Activated CD8-positive, alpha-beta T cell treated with anti-CD3 and anti-CD28 coated beads, Interleukin-2, amount 10 ng/mL, durations not matched to agents 7 days and 5 days (primary cell): ENCODE measurements at places on chromosomes 7 and 10.

- no peak for DNase-seq
- peaks cover 67% of the 10 kb centered on the region for H3K36me3 ChIP-seq
- no peak overlapping the region for H3K4me3 ChIP-seq
These were observed 22.6 kb downstream of the CUTC start for GRCh38 chr10:99754670-99755069.

GRCh38 chr7:151708610-151709009, 168.3 kb downstream of the PRKAG2 start:
- no peak overlapping the region for H3K27ac ChIP-seq
- no peak overlapping the region for H3K4me3 ChIP-seq
- H3K36me3 ChIP-seq = no peaks in the 10 kb centered on the region
- H3K4me1 ChIP-seq = peaks cover 10% of the 10 kb centered on the region
- no peaks in the 10 kb centered on the region for H3K27me3 ChIP-seq

- H3K4me1 ChIP-seq = no peaks in the 10 kb centered on the region
- H3K4me3 ChIP-seq = no peak overlapping the region
- no peaks in the 10 kb centered on the region for H3K36me3 ChIP-seq
- H3K27me3 ChIP-seq = peaks cover under 1% of the 10 kb centered on the region
These were observed 161.5 kb downstream of the SEMA3D start for GRCh38 chr7:85025312-85025756.

- H3K27ac ChIP-seq = no peak overlapping the region
- no peak overlapping the region for H3K4me3 ChIP-seq
- DNase-seq = no peak
- H3K36me3 ChIP-seq = no peaks in the 10 kb centered on the region
- no peaks in the 10 kb centered on the region for H3K27me3 ChIP-seq
These were observed 244.2 kb downstream of the IPMK start for GRCh38 chr10:58023341-58024073.

DNA sequence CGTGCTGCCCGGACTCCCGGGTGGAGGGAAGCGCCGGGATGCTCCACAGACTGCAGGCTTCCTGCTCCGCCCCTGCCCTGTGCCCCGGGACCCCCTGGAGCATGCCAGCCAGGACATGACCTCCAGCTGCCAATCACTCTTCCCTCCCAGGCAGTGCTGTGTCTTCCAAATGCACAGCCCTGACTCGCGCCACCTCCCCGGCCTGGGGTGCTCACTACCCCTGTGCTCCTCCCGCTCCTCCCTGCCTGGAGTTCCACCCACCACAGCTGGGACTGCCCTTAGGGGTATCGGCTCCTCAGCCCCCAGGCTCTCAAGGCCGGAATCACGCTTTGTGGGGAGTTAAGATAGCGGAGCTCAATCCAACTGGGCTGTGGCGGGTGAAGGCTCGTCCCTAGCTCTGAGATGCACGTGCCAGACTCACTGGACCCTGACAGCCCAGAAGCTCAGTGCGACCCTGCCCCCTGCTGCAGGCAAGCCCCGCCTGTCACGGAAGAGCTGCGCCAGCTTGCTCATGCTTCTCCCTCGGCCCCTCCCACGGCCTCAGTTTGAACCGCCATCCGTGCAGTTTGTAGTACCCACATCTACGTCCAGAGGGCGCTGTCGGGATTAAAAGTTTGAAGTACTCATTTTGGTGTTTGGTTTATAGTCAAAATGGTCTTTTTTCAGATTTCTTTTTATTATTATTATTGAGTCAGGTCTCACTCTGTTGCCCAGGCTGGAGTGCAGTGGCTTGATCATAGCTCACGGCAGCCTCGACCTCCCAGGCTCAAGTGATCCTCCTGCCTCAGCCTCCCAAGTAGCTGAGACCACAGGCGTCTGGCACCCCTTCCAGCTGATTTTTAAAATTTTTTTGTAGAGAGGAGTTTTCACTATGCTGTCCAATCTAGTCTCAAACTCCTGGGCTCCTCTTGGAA, 142.5 kb upstream of the TCERG1L start:
- H3K4me3 ChIP-seq = no peak overlapping the region
- no peak overlapping the region for H3K27ac ChIP-seq
- H3K36me3 ChIP-seq = no peaks in the 10 kb centered on the region
- peaks cover 12% of the 10 kb centered on the region for H3K27me3 ChIP-seq

- no peak for DNase-seq
- no peaks in the 10 kb centered on the region for H3K4me1 ChIP-seq
- H3K27ac ChIP-seq = no peak overlapping the region
- H3K4me3 ChIP-seq = no peak overlapping the region
These were observed 9.0 kb upstream of the PON3 start for GRCh38 chr7:95405208-95405607.

GRCh38 chr10:90769946-90770841, 87.6 kb downstream of the HTR7 start:
- no peaks in the 10 kb centered on the region for H3K36me3 ChIP-seq
- DNase-seq = no peak
- H3K27ac ChIP-seq = no peak overlapping the region
- no peak overlapping the region for H3K4me3 ChIP-seq

- H3K36me3 ChIP-seq = no peaks in the 10 kb centered on the region
- H3K27me3 ChIP-seq = peaks cover 2% of the 10 kb centered on the region
- H3K4me1 ChIP-seq = peaks cover 15% of the 10 kb centered on the region
- H3K4me3 ChIP-seq = no peak overlapping the region
These were observed 83.1 kb downstream of the LHPP start for GRCh38 chr10:124544711-124545110.

- H3K4me1 ChIP-seq = peaks cover 29% of the 10 kb centered on the region
- DNase-seq = no peak
- no peak overlapping the region for H3K4me3 ChIP-seq
- no peak overlapping the region for H3K27ac ChIP-seq
- peaks cover 6% of the 10 kb centered on the region for H3K36me3 ChIP-seq
These were observed 101.0 kb downstream of the UBE2H start for GRCh38 chr7:129851809-129852208.

DNA sequence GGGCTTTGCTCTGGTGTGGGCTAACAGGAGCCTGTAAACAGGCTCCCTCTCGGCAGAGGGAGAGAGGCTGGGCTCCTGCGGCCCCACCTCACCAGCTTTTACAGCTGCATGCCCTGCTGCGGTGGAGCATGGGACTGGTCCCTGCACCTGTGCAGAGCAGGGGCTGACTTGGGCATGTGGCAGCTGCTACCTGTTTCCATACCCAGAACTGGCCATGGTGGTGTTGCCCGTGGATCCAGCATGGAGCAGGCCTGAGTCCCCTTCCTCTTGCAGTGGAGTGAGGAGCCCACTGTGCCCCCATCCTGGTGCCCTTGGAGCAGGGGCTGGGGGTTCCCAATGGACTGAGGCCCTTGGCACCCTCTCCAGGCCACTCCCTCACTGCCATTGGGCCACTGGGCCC, 91.9 kb upstream of the MGMT start:
- peaks cover 21% of the 10 kb centered on the region for H3K27me3 ChIP-seq
- H3K36me3 ChIP-seq = no peaks in the 10 kb centered on the region
- no peak overlapping the region for H3K4me3 ChIP-seq
- no peak for DNase-seq
- H3K27ac ChIP-seq = no peak overlapping the region
- H3K4me1 ChIP-seq = no peaks in the 10 kb centered on the region

GRCh38 chr7:39741942-39742623, 118.7 kb downstream of the RALA start:
- peak; percentile 56 for DNase-seq
- H3K27me3 ChIP-seq = no peaks in the 10 kb centered on the region
- H3K36me3 ChIP-seq = peaks cover 1% of the 10 kb centered on the region
- no peak overlapping the region for H3K4me3 ChIP-seq
- H3K27ac ChIP-seq = no peak overlapping the region

DNA sequence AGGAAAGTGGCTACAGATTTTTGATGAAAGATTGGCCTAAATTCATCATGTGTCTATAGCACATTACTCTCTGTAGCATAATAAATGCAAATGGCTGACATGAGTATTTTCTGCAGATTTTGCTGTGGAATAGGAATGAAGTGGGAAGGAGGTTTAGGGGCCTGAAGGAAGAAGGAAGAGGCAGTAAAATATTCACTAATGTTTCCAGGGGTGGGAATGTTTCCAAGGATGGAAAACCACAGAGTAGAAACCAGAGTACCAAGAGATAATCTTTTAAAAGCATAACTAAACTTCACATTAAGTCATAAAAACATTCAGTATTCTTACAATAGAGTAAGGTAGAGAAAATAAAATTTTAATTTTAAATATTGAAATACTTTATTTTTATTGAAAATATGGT, 267.8 kb downstream of the BICC1 start:
- H3K4me1 ChIP-seq = no peaks in the 10 kb centered on the region
- no peaks in the 10 kb centered on the region for H3K36me3 ChIP-seq
- no peak overlapping the region for H3K27ac ChIP-seq
- DNase-seq = no peak

GRCh38 chr7:4749363-4749762, 26.1 kb upstream of the AP5Z1 start:
- peak overlapping the region; percentile 60 for H3K27ac ChIP-seq
- no peaks in the 10 kb centered on the region for H3K27me3 ChIP-seq
- no peak for DNase-seq
- peaks cover 22% of the 10 kb centered on the region for H3K36me3 ChIP-seq
- H3K4me3 ChIP-seq = no peak overlapping the region

GRCh38 chr10:132654708-132655661, 117.4 kb downstream of the INPP5A start:
- peak; percentile 68 for DNase-seq
- H3K4me1 ChIP-seq = no peaks in the 10 kb centered on the region
- no peaks in the 10 kb centered on the region for H3K36me3 ChIP-seq
- H3K27ac ChIP-seq = no peak overlapping the region
- H3K4me3 ChIP-seq = no peak overlapping the region

GRCh38 chr10:119207713-119208552, 562 bp downstream of the GRK5 start:
- peak; percentile 59 for DNase-seq
- H3K4me3 ChIP-seq = peak overlapping the region; percentile 87
- peaks cover 8% of the 10 kb centered on the region for H3K36me3 ChIP-seq
- peaks cover 57% of the 10 kb centered on the region for H3K4me1 ChIP-seq

DNA sequence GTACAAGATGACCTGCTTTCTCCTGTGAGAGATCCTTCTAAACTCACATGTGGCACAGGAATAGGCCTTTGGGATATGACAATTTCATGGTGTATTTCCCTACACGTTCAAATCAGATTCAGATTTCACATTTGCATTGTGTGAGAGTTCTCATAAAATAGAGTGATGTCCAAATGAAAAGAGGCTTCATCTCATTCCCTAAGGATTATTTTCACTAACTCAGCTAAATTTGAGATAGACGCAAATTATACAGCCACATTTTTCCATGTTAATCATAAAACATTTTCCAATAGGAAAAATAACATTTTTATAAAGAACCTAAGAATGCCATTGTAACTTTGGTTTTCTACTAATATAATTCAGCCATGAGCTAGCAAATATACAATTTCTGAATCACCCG, 35.5 kb upstream of the PARD3 start:
- DNase-seq = no peak
- H3K36me3 ChIP-seq = no peaks in the 10 kb centered on the region
- no peak overlapping the region for H3K4me3 ChIP-seq
- no peaks in the 10 kb centered on the region for H3K27me3 ChIP-seq
- H3K27ac ChIP-seq = no peak overlapping the region

DNA sequence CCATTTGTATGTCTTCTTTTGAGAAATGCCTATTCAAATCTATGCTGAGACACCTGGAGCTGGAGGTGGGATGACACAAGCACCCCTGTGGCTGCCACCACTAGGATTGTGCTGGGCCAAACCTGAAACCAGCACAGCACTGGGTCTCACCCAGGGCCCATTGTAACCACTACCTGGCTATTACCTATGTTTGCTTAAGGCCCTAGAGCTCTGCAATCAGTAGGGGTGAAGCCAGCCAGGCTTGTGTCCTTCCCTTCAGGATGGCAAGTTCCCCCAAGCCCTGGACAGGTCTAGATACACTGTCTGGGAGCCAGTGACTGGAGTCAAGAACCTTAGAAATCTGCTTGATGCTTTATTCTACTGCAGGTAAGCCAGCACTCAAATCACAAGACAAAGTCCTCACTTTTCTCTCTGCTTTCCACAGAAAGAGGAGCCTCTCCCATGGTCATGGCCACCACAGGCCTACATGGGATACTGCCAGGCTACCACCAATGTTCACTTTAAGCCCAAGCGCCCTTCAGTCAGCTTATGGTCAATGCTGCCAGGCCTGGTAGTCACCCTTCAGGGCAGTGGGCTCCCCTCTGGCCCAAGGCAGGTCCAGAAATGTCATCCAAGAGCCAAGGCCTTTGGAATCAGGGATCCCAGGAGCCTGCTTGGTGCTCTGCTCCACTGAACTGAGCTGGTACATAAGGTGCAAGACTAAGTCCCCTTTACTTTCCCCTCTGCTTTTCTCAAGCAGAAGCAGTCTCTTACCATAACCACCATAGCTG, 105.3 kb downstream of the BMS1 start:
- H3K36me3 ChIP-seq = no peaks in the 10 kb centered on the region
- no peak for DNase-seq
- H3K4me3 ChIP-seq = no peak overlapping the region

DNA sequence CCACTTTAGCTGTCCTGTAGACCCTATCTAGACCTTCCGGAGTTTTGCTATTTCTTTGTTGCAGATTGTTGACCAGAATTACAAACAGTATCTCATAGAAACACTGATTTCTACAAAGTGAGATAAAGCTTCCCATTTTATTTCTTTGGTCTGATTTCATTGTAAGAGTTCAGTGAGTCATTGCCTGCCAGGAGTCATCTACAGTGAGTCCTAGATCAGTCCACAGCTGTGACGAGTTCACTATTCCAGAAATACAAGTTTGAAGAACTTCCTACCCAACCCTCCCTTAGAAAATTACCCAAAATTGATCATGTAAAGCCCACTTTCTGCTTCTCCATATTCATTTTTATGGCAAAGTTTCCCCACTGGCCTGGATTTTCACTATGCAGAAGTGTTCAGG, 905.5 kb downstream of the CNTNAP2 start:
- no peaks in the 10 kb centered on the region for H3K36me3 ChIP-seq
- no peak overlapping the region for H3K4me3 ChIP-seq
- no peak for DNase-seq
- H3K27ac ChIP-seq = no peak overlapping the region
- H3K27me3 ChIP-seq = no peaks in the 10 kb centered on the region
- H3K4me1 ChIP-seq = no peaks in the 10 kb centered on the region

GRCh38 chr10:111246136-111246535, 169.3 kb downstream of the ADRA2A start:
- no peaks in the 10 kb centered on the region for H3K36me3 ChIP-seq
- H3K27ac ChIP-seq = no peak overlapping the region
- H3K27me3 ChIP-seq = peaks cover 3% of the 10 kb centered on the region
- H3K4me3 ChIP-seq = no peak overlapping the region
- DNase-seq = no peak
- H3K4me1 ChIP-seq = no peaks in the 10 kb centered on the region
